ENCODE measurements at places on chromosomes 5 and 9. TPM values are rescaled to one million over a fixed set of nuclear protein-coding genes. Genes with fewer than 3 reads are reported as not detected.
A peak's percentile ranks its signal among the peaks of the same experiment; 100 is the strongest.

- DNase-seq, result no peak
Observed at GRCh38 chr9:5863092-5863746, 27.5 kb upstream of the MLANA start.

GRCh38 chr5:157821822-157822622 is 36.9 kb downstream of the CLINT1 start:
- DNase-seq, result no peak

DNA sequence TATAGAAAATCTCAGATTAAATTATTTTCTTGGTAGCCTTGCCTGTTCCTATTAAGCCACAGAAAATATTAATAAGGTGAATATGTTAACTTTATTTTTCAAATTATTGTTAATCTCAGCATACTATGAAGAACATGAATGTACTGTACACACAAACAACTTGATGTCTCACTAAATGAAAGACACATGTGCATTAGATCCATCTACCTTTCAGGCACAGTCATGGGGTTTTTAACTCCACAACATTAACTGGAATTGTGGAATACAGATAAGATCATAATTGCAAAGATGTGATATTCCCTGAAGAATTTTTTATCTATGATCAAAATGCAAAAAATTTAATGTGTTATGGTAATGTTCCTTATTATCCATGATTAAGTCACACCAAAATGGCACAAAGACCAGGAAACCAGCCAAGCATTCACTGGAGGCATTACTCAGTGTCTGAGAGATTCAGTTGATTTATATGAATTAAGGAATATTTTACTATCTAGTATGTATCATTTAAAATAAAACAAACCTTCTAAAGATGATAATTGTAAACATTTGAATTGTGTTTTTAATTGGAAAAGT is 150.0 kb upstream of the VCAN start:
- DNase-seq, result no peak

GRCh38 chr5:78511121-78511906 is 137.3 kb downstream of the LHFPL2 start:
- no peak for DNase-seq

DNA sequence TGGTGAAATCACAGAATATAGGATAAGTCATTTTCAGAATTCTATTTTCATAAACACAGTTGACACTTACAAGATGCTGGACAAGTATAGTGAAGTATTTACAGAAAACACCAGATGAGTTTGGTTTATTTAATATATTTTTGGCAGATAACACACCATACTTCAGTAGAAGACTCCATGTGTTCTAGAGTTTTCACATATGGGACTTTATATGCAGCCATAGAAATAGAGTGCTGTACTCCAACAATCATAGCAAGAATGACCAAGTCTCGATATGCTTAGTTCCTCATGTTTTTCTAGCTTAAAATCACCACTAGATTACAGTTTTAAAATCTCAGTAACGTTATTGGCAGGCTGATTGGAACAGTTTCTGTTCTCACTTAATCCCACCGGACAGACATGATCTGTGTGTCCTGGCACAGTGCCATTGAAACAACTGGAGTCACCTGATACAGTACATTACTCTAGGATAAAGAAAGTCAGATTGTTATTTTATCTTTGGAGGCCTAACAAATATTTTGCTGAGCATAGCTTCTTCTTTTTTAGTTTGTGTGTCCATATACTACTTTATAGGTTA is 45.8 kb upstream of the ERBIN start:
- no peak for DNase-seq

- no peak for DNase-seq
Observed at GRCh38 chr9:17216646-17217045, 81.8 kb downstream of the CNTLN start.

The SLC36A2 gene
- total RNA-seq, result not detected

The ARL14EPL gene
- total RNA-seq, result not detected

GRCh38 chr5:81393430-81393782 is 528 bp downstream of the ACOT12 start:
- DNase-seq, result no peak

The TGFBI gene
- 18.8 TPM for total RNA-seq

The IRX1 gene
- not detected for total RNA-seq

The TSSK1B gene
- total RNA-seq, result not detected

- DNase-seq, result peak; percentile 27
Observed at GRCh38 chr5:138077064-138077696, 6.7 kb upstream of the WNT8A start.

DNA sequence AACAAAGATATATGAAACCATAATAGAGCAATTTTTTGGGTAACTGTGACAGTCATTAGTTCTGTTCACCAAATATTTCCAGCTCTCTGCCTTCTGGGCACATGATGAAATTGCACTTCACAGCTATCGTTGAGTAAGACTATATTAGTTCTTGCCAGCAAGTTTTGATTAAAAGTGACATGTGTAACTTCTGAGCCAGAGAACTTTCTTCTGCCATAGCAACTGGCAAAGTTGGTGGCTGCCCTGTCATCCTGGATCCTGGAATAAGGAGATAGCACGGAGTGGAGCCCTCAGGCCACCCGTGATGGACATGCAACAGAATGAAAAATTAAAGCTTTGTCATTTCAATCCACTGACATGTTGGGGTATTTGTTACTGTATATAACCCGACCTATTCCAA is 194.4 kb upstream of the VCAN start:
- no peak for DNase-seq

GRCh38 chr9:3386753-3387152 is 139.0 kb downstream of the RFX3 start:
- no peak for DNase-seq

GRCh38 chr9:132744881-132745755 is 74.9 kb downstream of the GTF3C4 start:
- DNase-seq, result no peak
